ENCODE measurements at places on chromosomes 5 and 9.

DNA sequence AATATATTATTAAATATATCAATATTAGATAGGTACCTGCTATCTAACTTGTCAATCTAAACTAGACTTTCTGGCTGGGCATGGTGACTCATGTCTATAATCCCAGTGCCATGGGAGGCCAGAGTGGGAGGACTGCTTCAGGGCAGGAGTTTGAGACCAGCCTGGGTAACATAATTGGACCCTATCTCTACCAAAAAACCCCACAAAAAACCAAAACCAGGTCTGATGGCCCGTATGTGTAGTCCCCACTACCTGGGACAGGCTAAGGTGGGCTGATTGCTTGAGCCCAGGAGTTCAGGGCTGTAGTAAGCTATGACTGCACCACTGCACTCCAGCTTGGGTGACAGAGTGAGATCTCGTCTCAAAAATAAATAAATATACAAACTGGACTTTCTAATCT, 55.0 kb downstream of the PJA2 start:
- no peak for DNase-seq

- DNase-seq, result no peak
Measured at GRCh38 chr5:1760656-1761452, 38.8 kb downstream of the MRPL36 start.

GRCh38 chr9:136544548-136544963, 1.3 kb downstream of the NOTCH1 start:
- no peak for DNase-seq

DNA sequence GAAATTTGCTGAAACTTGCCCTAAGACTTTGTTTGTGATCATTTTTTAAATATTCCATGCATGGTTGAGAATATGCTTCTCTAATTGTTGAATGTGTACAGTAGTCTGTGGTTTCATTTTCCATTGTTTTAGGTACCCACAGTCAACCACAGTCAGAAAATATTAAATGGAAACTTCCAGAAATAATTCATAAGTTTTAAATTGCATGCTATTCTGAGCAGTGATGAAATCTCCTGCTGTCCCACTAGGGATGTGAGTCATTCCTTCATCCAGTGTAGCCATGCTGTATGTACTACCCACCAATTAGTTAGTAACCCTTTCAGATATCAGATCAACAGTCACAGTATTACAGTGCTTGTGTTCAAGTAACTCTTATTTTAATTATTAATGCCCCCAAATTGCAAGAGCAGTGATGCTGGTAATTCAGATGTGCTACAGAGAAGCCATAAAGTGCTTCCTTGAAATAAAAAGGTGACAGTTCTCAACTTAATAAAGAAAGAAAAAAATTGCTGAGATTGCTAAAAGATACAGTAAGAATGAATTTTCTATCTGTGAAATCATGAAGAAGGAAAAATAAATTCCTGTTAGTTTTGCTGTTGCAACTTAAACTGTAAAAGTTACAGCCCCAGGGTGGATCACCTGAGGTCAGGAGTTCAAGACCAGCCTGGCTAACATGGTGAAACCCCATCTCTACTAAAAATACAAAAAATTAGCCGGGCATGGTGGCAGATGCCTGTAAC, 79.9 kb upstream of the FBXL17 start:
- DNase-seq, result no peak

DNA sequence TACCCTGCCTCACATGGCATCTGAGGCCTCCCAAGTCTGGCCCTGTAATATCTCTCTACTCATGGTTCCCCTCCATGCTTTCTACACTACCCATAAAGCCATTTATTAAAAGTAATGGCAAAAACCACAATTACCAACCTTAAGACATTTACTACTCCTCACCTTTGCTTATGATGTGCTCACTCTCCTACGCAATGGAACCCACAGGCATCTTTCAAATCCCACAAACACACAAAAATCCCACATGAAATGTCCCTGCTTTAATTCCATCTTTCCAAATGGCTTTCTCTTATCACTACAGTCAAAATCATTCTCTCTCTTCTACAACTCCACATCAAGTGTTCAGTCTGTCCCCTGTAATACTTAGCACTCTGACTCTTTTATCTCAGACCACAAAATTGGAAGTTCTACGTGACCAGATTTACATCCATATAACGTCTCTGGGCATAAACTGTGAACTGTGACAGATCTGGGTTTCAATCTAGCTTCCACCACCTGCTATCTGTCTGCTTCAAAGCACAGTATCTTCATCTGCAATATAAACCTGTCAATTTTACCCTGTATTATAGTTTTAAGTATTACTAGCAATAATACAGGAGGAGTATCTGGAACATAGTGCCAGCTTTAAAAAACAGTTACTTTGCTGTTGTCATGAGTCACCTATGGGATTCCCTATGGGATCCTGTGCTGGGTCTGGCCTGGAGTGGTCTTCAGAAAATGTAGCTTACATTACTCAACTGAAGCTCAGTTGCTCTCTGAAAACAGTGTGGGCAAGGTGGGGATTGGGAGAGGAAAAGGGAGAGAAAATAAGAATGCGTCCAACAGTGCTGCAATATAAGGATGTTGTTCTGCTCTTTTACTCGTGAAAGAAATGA, 137.1 kb upstream of the TRIM32 start:
- DNase-seq, result no peak

- no peak for DNase-seq
Measured at GRCh38 chr9:27162045-27162444, 53.0 kb downstream of the TEK start.

DNA sequence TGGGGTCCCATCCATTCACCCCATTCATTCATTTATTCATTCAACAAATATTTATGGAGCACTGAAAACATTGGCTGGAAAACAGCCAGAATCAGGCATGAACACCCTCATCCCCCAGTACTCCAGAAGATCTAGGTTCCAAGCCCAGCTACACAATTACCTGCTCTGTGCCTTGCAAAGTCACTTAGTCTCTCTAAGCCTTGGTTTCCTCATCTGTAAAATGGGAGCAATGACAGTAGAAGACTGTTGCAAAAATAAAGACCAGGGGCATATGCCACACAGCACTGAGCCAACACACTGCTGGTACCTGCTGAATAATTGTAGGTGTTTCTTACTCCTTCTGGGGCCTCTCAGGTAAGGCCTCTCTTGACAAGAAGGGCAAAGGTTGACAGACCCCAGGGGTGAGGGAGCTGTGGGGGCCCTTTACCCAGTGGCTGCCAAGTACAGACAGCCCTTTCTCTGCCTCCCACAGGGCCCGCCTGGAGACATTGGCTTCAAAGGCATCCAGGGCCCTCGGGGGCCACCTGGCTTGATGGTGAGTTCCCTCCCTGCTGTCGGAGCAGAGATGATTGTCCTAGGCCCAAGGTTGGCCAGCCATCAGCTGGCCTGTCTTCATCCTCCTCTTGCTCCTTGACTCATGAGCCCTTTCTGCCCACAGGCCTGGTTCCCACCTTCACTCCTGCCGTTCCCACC, 22.6 kb upstream of the ORM1 start:
- no peak for DNase-seq

GRCh38 chr5:143737062-143737461, 74.9 kb upstream of the HMHB1 start:
- DNase-seq, result no peak

GRCh38 chr9:68498816-68499215, 41.9 kb downstream of the TMEM252 start:
- DNase-seq, result no peak

GRCh38 chr5:38734353-38734752, 111.5 kb upstream of the OSMR start:
- DNase-seq, result no peak

DNA sequence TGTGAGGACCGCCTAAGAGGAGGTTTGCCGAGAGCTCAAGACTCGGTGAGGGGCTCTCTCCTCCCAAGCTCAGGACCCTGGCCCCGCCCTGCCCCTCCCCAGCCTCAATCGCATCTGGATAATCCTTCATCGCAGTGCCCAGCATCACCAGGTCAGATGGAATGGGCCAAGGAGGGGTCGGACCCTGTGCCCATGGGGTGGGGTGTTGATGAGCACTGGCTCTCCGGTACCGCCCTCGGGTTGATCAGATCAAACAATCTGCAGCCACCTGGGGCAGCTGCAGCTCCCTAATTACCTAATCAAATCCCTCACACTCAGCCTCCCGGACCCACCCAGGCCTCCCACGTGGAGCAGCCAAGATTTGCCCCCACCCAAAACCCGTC, 24.4 kb upstream of the TDRD7 start:
- no peak for DNase-seq

DNA sequence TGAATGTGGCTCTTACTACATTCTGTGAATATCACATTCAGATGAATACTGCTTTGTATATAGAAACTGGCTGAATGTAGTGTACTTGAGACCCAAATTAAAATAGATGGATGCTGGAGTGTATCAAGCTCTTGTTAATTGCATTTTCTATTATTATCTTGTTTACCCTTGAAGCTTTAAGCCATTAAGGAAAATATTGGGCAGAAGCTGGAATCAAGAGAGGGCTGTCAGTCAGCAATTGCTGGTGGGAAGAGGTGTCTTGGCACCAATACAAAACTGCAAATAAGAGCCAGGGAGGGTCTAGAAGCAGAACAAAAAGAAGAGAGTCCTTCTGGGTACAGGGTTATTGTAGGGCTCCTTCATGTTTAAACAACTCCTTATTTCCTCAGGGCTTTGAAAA, 38.8 kb downstream of the MUSK start:
- DNase-seq, result no peak

GRCh38 chr9:81964218-81965171, 21.2 kb downstream of the SPATA31D3 start:
- no peak for DNase-seq

GRCh38 chr9:80842389-80842788, 847.0 kb downstream of the TLE1 start:
- DNase-seq, result no peak

DNA sequence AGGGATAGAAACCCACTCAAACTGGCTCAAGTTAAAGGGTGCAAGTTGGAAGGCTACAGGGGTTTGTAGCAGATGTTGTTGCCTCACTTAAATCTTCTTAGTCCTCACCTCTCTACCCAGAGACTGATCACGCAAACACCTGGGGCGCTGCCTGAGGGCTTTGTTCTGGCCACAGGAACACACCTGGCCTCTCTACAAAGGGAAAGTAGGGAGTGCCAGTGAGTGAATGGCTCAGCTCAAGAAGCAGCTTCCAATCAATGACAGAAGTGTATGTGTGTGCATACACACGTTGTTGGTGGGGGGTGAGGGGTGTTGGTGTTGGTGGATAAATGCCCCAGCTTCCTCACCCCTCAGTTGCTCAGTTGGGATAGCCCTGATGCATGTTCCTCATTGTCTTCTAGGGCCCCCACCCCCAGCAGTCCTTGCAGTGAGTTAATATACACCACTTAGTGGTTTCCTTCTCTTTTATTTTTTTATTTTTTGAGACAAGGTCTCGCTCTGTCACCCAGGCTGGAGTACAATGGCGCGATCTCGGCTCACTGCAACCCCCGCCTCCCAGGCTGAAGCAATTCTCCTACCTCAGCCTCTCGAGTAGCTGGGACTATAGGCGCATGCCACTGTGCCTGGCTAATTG, 30.6 kb upstream of the CTNNA1 start:
- no peak for DNase-seq

GRCh38 chr5:119420169-119420568, 32.1 kb upstream of the HSD17B4 start:
- no peak for DNase-seq

DNA sequence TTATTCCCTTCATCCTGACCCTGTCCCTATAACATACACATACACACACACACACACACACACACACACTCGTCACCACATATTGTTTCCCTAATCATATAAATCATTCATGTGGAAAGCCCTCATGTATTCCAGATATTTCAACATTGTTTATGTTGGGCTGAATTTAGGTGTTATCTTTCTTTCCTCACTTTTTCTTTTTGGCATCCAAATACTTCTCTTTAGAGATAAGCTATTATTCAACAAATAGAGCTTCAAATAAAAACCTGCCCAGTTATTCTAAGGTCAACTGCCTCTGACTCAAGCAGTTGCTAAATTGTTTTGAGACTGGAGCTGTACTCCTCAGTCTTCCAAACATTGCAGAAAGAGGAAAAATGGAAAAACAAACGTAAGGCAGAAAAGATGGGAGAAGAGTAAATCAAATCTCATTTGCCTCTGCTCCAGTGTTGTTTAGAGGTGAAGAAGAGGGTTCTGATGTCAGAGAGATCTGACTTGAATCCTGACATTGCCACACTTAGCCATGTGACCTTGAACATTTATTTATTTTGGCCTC, 215.7 kb downstream of the GAS1 start:
- no peak for DNase-seq

GRCh38 chr9:134607971-134608370, 33.6 kb upstream of the COL5A1 start:
- no peak for DNase-seq

GRCh38 chr5:14399054-14399692, 182.4 kb upstream of the OTULINL start:
- peak; percentile 71 for DNase-seq

- no peak for DNase-seq
Measured at GRCh38 chr5:15929611-15930263, 249.9 kb downstream of the MARCHF11 start.

GRCh38 chr9:12723409-12724028, 30.3 kb downstream of the TYRP1 start:
- DNase-seq, result no peak

- peak; percentile 51 for DNase-seq
Measured at GRCh38 chr5:41843456-41844370, 26.5 kb downstream of the OXCT1 start.

DNA sequence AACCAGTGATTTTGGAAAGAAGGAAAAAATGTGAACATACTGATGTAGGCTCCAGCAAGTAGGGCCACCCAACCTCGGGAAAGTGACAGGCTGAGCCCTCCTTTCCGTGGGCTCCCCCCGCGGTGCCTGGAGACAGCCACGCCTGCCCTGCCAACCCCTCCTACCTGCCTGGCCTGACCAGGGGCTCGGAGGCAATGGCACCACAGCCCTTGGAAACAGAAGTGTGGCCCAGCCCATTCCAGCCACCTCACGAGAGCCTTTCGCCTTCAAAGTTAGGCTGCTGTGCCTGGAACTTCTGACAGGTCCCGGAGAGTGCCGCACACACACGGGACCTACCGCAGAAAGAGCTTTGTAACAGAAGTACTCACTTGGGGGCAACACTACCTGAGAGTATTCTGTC, 49.5 kb upstream of the LRRC14B start:
- DNase-seq, result no peak

- no peak for DNase-seq
Measured at GRCh38 chr5:1330847-1331831, 13.8 kb downstream of the CLPTM1L start.

DNA sequence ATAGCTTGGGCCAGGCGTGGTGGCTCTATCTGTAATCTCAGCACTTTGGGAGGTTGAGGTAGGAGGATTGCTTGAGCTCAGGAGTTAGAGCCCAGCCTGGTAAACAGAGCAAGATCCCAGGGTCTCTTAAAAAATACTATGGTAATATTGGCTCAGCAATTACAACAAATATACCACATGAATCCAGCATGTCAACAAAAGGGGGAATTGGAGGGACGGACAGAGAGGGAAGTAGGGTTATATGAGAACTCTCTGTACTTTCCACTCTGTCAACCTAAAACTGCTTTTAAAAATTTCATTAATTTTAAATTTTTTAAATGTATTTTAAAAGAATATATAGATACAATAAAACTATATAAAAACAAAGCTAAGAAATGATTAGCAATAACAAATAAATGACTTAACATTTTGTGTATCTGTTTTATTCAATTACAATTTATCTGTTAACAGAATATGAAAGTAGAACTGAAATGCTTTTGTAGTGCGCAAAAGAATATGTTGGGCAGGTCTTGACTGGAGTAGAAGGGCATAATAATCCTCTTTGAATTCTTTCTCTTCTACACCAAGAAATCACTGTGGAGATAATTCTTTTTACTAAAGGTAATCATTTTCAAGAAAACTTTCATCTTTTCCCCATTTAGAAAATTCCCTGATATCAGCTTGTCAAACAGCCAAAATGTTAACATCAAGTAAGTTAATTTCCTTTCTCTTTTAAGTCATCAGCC, 12.9 kb upstream of the CDC42SE2 start:
- no peak for DNase-seq
